Peyer's patch (tissue), 4 donors: ENCODE measurements at places on chromosomes 12 and 14. TPM values are rescaled to one million over a fixed set of nuclear protein-coding genes. Genes with fewer than 3 reads are reported as not detected.

LRFN5 gene
- total RNA-seq: 0.67 TPM

SLC38A4 gene
- total RNA-seq: 18.6 TPM

RDH16 gene
- total RNA-seq: 1.1 TPM

- no peak for DNase-seq
These were observed 896 bp upstream of the CDKN1B start for GRCh38 chr12:12716151-12716792.

- DNase-seq: no peak
These were observed 390.0 kb upstream of the NOVA1 start for GRCh38 chr14:26987744-26988363.

DNA sequence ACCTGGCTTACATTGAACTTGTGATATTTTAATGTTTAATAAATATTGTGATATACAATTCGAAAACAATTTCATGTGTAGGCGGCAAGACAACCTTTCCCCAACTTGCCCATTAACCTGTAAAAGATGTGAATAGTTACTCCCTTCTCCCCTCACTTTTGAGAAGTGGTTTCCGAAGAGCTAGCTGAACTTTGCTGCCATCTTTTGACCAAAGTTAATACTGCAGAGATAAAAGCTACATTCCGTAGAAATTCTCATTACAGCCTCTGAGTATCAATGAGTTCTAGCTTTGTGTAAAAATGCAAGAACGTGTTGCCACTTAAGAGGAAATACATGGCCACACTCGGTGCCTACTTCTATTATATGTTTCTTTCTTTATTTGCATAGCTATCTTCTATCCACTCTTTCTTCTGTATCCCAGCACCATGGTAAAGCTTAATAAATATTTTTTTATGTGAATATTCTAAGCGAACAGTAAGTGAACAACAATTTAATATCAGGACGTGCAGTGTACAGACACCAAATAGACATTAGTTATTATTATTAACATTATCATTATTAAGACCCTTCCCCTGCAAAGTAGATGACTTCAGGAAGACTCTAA is 105.1 kb upstream of the TMEM260 start:
- no peak for DNase-seq

DNA sequence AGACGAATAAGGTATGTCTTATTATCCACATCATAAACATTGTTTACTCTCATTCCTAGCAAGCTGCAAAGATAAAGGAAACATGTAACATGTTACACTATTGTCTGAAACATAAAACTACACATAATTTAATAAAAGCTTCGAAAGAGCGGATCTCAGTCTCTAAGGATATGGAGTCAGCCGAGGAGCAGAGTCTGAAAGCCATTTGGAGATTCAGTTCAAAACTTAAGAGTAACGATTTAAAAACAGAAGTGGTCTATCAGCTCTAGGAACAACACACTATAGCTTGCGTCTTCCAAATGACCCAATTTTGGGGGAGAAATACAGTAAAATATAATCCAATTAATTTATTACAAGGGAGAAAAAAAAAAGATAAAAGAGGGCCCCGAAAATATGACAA is 775 bp downstream of the NEMF start:
- no peak for DNase-seq

- DNase-seq: no peak
These were observed 27.9 kb downstream of the TMCC3 start for GRCh38 chr12:94622475-94622874.

- DNase-seq: no peak
These were observed 915.8 kb downstream of the VRK1 start for GRCh38 chr14:97713023-97713422.
